ENCODE measurements at places on chromosomes 6 and 20. TPM values are rescaled to one million over a fixed set of nuclear protein-coding genes. Genes with fewer than 3 reads are reported as not detected.

DEF6 gene
- 27.0 TPM for total RNA-seq

DNA sequence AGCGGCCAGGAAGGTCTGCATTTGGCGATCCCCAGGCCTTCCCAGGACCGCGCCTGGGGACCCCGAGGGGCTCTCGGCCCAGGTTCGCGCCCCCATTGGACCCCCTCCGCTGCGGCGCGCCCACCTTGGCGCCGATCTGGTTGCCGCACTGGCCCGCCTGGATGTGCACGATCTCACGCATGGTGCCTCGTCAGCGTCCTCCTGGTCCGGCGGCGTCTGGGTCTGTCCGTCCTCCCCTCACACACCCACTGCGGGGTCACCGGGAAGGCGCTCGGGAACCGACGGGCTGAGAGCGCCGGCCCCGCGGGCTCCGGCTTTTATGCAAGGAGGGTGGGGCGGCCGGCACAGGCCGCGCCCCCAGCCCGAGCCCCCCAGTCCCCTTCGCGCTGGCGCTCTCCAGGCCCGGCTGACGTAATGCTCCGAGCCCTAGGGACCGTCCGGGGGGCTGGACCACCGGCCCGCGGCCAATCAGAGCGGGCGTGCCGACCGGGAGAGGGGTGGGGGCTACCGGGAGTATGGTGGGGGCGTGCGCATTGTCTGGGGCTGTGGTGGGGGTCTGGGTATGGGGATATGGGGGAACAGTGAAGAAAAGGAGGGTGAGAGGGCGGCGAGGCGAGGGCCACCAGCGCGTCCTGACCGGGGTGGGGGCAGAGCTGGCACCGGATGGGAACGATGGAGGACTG is at the start of gene TUBB2B:
TUBB2B (minus strand) TSS at position 291 of the 683 bp plus-strand sequence; CDS start at position 181, 110 bp downstream.
- DNase-seq: no peak

COL19A1 gene
- not detected for total RNA-seq

GRCh38 chr6:106569428-106569827 is 59.9 kb downstream of the RTN4IP1 start:
- DNase-seq: no peak

DNA sequence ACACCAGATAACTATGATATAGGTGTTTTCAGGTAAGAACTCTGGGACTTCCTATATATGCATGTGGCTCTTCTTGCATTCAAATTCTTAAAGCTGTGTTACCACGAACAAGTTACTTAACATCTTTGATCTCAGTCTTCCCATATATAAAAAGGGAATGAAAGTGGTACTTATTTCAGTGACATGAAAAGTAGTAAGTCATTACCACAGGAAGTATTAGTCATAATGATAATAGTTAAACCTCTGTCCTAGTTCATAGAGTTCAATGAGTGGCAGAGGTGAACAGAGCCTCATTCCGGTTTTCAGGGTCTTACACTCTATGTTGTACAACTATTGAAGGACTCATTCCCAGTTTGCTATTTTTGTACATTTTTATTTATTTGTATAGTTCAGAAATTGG is 237.0 kb downstream of the NKAIN2 start:
- no peak for DNase-seq

DNA sequence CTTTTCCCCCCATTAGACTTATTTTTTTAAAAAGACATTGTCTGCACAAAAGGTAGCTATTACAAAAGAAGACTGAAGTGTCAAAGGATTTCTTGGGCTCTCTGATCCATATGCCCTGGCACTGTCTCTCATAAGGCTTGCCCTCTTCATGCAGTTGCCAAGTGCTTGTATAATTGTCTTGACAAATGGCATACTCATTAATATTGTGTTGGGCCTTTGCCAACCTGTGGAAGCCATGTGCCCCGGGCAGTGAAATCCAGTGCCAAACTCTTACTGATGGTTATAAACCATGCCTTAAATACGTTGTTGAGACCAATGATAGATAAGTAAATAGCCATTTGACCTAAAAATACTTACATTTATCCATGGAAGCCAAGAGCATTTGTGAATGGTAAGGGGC is 98.1 kb downstream of the FARS2 start:
- no peak for DNase-seq

DNA sequence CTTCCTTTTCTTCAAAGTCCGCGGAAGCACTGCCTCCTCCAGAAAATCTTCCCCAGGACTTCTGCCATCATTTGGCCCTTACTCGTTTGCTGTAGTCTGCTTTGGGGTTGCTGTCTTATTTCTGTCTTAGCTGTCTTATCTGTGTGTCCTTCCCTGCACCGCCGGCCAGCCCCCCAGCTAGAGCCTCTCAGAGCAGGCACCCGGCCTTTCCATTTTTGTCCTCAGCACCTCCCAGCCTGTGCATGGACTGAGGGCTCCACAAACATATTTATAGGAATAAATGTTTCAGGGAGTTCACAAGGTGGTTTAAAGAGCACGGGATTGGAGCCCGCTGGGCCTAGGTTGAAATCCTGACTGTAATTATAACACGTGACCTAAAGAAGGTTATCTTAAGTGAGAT is 8.1 kb downstream of the GLP1R start:
- DNase-seq: no peak
